ENCODE measurements at places on chromosomes 12 and 14.

GRCh38 chr14:102991376-102991775 is 66.0 kb downstream of the CDC42BPB start:
- DNase-seq = no peak

DNA sequence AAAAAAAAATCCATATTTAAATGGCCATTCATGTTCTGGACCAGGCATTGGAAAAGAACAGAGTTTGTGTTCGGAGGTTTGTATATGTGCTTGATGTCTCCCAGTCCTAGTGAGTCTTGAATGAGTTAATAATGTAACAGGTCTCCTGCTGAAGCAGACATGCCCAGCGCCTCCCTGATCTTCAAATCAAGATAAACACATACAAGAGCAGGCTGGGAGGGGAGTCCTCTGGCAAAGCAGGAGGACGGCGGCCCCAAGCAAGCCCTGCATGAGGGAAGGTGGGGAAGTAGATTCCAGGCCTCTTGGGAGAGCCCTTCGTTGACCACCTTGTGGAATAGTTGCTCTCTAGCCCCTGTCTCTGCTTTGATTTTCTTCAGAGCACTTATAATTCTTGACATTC is 156.3 kb downstream of the ZFP36L1 start:
- no peak for DNase-seq

- DNase-seq = no peak
These were observed 179.2 kb downstream of the BCAT1 start for GRCh38 chr12:24769682-24770081.

- peak; percentile 10 for DNase-seq
These were observed 11.3 kb upstream of the SCFD1 start for GRCh38 chr14:30610787-30611343.

DNA sequence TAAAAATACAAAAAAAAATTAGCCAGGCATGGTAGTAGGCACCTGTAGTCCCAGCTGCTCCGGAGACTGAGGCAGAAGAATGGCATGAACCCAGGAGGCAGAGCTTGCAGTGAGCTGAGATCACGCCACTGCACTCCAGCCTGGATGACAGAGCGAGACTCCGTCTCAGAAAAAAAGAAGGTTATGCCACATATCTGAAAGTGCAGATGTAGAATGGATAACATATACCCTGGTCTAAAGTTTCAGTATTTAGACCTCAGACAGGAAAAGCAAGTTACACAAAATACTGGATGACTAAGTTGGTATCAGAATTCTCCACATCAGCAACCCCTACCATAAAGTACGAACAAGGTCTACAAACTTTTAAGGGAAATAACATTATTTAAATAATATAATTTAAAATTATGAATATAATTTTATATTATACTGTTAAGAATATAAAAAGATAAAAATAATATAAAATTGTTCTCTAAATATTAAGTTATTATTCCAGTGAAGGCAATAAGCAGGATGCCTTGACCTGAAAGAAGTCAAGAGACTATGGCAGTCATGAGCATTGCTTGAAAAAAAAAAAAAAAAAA is 169.9 kb downstream of the CRADD start:
- no peak for DNase-seq

- no peak for DNase-seq
These were observed 2.3 kb downstream of the MEG3 start for GRCh38 chr14:100828031-100828769.

DNA sequence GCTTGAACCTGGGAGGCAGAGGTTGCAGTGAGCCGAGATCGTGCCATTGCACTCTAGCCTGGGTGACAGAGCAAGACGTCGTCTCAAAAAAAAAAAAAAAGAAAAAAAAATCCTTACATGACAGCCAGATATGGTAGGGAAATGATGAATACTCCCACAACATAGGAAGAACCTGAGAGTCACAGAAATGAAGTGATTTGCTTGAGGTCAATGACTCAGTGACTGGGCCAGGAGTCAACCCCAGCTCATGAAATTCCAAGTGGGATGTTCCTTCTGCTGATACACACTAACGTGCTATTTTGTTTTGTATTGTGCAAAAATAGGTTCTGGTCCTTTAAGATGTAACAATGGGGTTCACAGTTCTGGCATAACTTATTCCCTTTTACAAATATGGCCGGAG is 9.0 kb downstream of the RHOF start:
- DNase-seq = no peak

- no peak for DNase-seq
These were observed 23.1 kb downstream of the AEBP2 start for GRCh38 chr12:19462406-19462805.

DNA sequence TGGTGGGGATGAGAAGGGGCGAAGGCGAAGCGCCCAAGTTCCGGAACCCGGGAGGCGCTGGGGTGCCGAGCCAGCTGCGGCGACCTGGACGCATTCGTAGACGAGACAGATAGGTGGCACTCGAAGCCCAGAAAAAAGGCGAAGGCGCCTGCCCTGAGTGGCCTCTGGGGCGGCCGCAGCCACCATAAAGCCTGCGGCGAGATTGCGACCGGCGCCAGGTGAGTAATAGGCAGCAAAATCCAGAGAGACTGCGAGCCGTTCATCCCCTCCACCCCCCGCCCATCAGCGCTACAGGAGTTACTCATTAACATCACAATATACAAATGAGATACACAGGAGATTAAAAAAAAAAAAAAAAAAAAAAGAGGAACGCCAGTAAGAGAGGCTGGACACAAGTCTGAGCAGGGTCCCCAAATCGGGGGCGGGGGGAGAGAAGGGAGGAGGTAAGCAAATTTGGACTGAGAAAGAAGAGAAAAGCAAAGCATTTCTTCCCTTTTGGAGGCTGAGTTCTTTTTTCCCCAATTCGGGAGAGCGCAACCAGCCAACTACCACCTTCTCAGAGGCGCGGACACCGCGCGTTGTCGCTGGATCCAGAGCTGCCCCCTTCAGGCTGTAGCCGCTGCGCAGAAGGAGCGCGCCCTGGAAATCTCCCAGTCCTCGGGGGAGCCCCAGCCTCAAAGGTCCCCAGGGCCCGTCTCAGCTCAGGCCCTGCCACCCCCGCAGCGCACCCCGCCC is 15.7 kb downstream of the TBX3 start:
- DNase-seq = peak; percentile 63

GRCh38 chr14:76929927-76930326 is 98.6 kb downstream of the IRF2BPL start:
- no peak for DNase-seq

GRCh38 chr12:50149311-50149710 is 17.9 kb downstream of the CERS5 start:
- DNase-seq = no peak

DNA sequence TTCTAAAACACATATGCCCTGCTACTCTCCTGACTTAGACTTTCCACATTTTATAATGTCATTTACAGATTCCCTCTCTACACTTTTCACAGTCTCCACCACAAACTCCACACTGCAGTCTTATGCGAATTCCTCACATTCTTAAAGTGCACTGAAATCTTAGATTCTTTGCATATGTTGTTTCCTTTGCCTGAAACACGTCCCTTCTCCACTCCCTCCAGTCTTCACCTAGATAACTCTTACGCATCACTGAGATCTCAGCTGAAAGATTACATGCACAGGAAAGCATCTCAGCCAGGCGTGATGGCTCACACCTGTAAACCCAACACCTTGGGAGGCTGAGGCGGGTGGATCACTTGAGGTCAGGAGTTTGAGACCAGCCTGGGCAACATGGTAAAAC is 3.8 kb upstream of the ARHGAP9 start:
- no peak for DNase-seq
